ENCODE measurements at places on chromosomes 13 and 19.

DNA sequence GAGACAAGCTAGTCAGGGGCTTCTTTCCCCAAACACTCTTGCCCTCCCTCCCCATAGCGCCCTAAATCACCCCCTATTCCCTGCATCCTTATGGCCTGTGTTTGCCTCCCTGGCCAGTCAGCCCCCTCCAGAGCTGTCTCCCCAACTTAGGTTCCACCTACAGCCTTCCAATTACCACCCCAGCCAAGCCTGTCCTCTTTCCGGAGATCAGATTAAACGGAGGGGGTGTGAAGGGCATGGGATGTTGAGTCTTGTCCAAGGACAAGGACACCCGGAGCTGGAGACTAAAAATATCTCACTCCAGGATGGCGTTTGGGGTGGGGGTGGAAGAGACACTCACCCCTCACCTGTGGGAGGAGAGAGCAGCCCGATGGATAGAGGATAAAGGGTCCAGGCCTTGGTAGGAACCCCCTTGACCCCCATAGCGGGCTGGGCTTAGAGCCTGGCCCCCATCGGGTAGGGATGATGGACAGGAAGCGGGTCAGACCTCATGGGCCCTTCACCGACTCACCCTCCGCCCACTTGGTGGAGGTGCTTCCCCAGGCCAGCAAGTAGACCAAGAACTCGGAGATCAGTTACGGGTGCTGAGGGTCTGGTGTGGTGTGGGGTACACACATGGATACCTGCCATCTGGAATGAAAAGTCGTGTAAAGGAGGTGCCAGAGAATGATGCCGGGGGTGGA is 6.0 kb downstream of the ZNF865 start:
- DNase-seq: no peak

DNA sequence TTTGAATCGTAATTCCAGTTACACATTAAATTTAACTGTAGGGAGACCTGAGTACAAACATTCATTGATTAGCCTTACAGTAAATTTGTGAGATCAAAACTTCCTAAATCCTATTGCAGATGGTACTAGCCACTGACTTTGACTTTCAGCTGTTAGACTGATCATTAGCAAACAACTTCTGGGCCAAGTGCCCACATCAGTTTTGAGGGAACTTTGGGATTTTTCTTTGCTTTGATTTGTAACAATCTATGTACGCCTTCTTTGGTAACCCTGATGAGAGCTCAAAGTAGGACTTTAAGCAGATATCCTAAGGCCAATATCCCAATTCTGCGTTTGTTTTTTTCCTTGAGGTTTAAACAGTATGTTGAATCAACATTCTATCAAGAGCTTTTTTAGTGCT is 131.5 kb downstream of the DLEU7 start:
- DNase-seq: no peak

DNA sequence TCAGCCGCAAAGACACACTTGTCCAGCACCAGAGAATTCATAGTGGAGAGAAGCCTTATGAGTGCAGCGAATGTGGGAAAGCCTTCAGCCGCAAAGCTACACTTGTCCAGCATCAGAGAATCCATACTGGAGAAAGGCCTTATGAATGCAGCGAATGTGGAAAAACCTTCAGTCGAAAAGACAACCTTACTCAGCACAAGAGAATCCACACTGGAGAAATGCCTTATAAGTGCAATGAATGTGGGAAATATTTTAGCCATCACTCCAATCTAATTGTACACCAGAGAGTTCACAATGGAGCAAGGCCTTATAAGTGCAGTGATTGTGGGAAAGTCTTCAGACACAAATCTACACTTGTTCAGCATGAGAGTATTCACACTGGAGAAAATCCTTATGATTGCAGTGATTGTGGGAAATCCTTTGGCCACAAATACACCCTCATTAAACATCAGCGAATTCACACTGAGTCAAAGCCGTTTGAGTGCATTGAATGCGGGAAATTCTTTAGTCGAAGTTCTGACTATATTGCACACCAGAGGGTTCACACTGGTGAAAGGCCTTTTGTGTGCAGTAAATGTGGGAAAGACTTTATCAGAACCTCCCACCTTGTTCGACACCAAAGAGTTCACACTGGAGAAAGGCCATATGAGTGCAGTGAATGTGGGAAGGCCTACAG is 6.8 kb downstream of the ZNF134 start:
- no peak for DNase-seq

- DNase-seq: no peak
Measured at GRCh38 chr13:38656699-38657098, 30.2 kb upstream of the FREM2 start.

- DNase-seq: peak; percentile 15
Measured at GRCh38 chr19:36113894-36114720, 568 bp downstream of the POLR2I start.

- no peak for DNase-seq
Measured at GRCh38 chr13:95067303-95067702, 233.9 kb downstream of the ABCC4 start.

DNA sequence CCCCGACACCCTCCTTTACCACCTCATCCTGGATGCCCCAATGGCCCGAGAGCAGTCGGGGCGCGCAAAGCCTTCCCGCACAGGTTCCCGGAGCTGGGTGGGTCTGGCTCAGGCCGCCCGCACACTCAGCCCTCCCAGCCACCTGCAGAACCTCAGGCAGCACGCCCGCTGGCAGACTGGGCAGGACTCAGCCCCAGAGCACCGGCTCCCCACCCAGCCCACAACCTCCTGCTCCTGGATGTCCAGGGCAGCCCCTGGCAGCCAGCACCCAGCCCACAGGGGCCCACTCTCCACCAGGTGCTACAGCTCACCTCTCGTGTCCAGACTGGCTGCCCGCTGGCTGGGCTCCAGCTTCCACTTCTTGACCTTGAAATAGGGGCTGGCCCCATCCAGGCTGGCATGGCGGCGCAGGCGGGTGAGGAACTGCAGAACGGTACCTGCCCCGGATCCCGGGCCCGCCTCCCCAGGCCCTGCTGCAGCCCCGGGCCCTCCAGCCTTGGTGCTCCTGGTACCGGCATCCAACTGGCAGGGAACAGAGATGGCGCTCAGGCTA is 4.6 kb downstream of the CBARP start:
- no peak for DNase-seq

GRCh38 chr13:73913079-73913740 is 221.0 kb downstream of the KLF12 start:
- no peak for DNase-seq

DNA sequence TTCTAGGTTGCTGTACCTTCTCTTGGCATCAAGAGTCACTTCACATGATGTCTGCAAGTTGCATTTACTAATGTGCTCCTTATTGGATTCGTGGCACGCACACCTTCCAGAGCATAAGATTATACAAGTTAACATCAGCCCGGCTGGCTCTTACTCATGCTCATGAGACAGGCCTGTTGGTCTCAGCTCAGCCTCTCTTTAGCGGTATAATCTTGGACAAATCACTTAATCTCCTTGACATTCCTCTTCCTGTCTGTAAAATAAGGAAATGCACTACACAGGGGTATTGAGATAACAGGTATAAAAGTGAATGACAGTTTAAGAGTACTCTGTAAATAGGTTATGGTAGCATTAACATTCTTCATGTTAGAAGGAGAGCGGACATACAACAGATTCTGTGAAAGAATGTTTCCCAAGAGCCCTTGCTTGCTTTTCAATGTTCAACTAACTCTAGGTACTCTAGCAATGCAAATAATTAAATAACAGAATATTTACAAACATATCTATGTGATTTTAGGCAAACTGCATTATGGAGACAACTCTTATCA is 181.1 kb downstream of the FGF14 start:
- no peak for DNase-seq

DNA sequence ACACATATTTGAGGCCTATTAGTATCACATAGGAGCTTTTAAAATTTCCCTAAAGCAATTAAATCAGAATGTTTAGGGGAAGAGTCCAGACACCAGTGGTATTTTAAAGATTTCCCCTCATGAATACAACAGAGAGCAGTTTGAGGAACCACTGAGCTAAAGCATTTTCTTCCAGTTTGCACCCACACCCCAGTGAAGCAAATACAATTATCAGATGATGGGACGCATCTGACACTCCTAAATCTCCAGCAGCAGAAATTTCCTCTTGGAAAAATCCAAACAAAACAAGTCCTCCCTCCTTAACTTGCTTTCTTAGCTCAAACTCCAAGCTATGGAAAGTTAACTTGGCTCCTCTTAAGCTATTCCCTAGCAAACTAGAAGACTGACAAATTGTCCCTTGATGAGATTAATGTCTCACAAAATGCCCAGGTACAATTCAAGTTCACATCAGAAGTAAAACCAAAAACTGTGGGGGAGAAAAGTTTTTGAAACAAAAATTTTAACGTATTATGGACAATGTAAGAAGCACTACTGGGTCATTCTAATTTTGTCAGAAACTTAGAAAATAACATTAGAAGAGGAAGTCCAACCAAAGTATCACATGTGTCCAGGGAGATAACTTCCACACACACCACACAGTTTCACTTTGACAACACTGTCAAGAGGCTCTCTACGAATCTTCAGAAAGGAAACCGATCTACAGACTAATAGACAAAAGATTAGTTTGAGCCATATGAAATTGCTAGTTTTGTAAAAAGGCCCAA is 74.1 kb downstream of the ABCC4 start:
- no peak for DNase-seq

- no peak for DNase-seq
Measured at GRCh38 chr13:113862931-113863523, 849 bp downstream of the GAS6 start.

- peak; percentile 15 for DNase-seq
Measured at GRCh38 chr19:45187421-45188100, 9.0 kb downstream of the BLOC1S3 start.

GRCh38 chr13:41470196-41470595 is 12.8 kb downstream of the RGCC start:
- DNase-seq: no peak

DNA sequence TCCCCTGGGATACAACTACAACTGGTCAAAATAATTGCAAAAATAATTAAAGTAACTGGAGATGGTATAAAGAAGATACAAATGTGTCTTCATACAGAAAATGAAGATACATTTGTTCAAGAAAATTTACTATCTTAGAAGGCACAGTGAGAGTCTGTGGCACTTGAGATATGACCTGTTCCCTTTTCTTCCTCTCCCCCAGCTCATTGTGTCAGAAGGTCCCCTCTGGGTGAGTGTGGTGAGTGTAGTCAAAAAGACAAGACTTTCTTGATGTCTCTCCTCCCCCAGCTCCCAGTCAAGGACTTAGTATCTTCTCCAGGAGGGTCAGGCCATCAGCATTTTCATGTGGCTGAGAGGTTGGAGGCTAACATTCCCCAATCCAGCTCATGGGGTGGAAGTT is 51.7 kb downstream of the EDNRB start:
- DNase-seq: no peak

DNA sequence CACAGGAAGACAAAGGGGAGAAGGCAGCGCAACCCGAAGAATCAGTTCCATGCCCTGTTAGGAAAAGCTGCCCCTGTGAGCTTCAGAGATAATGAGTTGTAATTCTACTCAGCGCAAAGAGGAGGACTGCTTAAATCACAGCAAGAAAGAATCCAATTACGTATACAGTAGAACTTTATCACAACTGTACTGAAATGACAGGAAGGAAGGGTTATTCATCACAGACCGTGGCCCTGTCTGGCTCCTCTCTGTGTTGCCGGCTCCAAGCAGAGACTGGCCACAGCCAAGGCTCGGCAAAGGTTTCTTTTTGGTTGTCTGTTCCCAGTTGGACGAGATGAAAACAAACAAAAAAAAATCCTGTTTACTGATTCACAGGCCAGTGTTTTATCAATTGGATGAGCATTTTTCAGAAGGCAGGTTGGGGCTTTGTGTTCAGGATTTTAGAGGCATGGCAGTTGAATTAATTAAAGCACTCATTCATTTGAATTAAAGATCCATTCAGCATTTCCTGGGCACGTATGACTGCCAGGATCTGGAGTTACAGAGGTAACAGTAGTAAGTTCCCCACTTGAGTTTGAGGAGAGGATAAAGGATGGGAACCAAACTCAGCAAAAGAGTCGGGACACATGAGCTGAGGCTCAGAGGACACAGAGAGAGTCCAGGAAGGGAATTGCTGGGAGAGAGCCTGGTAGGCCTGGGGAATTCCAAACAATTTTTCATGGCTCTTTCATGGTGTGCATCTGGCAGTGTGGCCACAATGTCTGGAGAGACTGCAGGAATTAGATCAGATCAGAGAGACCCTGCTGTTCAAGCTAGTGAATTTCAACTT is 341.0 kb downstream of the DNAJC15 start:
- DNase-seq: no peak

GRCh38 chr13:111990362-111990761 is 76.6 kb upstream of the SOX1 start:
- no peak for DNase-seq

DNA sequence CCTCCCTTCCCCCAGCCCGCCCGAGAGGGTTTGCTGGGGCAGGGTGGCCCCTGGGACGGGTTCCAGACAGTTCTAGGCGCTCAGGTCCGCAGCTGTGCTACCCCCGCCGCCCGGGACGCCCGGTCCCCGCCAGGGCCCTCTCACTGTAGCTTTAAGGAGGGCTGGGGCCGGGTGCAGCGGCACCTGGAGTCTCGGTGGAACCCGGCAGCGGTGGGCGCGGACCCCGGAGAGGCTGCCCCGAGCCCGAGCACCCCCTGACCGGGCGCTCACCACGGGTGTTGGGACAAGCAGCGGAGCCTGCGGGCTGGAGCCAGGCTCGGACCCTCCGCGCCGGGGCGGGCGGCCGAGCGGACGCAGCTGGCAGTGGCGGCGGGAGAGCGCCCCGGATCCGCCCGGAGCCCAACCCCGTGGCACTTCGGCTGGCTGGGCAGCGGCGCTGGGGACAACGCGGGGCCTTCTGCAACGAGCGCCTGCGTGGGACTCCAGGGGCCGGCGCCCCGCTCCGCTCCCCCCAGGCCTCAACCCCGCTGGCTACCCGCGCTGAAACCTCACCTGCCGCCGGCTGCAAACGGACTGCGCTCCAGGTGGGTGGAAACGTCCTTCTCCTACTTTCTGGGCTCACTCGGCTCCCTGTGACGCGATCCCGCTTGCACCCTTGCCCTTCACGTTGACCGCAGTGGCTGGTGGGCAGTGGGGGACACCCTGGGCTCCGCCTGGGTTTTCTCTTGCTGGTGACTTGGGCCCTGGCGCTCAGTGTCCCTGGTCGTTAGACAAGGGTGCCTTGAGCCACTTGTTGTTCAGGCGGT is 81.1 kb downstream of the ZNF429 start:
- DNase-seq: no peak

DNA sequence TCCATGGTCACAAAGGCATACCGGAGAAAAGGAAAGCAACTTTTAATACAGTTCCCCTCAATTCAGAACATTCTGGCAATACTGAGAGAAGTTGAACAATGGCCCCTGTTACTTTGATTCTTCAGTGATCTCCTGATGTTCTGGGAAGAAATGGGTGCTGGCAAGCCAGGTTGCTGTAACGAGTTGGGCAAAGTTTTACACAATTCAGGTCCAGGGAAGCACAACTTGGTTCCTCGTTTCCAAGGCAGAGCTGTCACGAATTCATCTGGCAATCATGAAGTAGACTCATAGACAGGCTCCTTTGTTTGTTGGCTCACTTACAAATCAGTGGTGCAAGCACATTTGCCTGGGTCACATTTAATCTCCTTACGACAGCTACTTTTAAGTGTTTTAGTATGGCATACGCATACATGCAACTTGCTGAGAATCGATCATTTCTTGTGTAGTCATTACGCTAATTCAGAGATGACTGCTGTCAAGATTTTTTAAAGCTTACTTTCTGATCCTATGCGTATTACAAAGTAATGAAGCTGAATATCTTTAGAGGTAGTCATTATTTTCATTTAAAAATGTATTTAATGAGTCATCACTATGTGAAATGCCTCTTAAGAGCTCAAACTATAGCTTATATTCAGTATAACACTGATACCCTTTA is 174.7 kb downstream of the GPC5 start:
- no peak for DNase-seq
